ENCODE measurements at places on chromosomes 6 and 20.

GRCh38 chr20:55540013-55540412 is 465.3 kb downstream of the CBLN4 start:
- no peak for DNase-seq

GRCh38 chr6:149248693-149249369 is 68.7 kb upstream of the TAB2 start:
- peak; percentile 12 for DNase-seq

- no peak for DNase-seq
Measured at GRCh38 chr6:41656002-41656691, 17.9 kb downstream of the MDFI start.

GRCh38 chr6:114068771-114069170 is 97.8 kb upstream of the HDAC2 start:
- DNase-seq, result no peak

DNA sequence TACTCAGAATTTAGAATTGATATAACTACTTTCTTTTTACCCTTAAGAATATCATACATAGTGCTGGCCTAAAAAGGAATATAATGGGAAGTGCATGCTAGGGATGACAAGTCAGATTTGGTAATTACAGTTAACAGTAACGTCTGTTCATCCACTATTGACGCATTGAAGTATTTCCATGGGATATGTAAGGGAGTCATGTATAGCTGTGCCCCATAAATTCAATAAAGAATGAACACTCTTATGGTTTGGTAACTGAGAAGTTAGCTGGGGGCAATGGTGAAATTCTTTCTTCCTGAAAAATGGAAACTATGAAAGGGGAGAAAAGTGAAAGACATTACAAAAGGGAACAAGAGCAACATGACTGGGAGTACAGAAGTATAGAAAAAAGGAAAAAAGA is 2.6 kb upstream of the COL19A1 start:
- DNase-seq, result no peak
